Hematopoietic multipotent progenitor cell (in vitro differentiated cells): ENCODE measurements at places on chromosomes 16 and 17. TPM values are rescaled to one million over a fixed set of nuclear protein-coding genes. Genes with fewer than 3 reads are reported as not detected.

The CCDC40 gene
- 2.4 TPM for total RNA-seq

The KRT20 gene
- not detected for total RNA-seq

GRCh38 chr16:87945351-87946042, 5.7 kb upstream of the BANP start:
- peak; percentile 63 for DNase-seq

DNA sequence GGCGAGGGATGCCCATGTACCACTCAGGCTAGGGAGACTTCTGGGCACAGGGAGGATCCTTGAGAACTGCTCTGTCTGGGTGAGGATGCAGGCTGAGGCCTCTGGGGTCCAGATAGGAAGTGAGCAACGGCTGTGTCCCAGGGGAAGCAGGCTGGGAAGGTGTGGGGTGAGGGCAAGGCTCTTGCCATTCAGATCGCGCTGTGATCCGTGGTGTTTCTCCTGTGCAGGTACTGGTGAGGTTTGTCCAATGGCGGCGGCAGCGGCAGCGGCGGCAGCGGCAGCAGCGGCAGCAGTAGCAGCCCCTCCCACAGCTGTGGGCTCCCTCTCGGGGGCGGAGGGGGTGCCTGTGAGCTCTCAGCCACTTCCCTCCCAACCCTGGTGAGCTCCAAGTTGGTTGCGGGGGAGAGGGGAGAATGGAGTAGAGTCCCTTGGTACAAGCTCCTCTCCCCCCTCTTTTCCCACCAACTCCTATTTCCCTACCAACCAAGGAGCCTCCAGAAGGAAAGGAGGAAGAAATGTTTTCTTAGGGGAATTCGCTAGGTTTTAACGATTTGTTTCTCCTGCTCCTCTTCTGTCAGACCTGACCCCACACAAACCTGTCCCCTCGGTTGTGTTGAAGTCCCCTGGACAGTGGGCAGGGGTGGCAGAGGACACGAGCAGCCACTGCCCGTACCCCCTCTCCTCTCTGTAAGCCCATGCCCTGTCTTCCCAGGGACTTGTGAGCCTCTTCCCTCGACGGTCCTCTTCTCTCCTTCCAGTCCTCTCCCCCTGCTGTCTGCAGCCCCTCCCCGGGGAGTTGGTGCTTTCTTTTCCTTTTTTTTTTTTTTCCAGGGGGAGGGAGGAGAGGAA, 1.9 kb upstream of the PRRT2 start:
- DNase-seq: no peak

- no peak for DNase-seq
Observed at GRCh38 chr17:199191-199604, 17.7 kb upstream of the DOC2B start.

The UNC119 gene
- 12.1 TPM for total RNA-seq
